Left ventricle myocardium inferior (tissue), 1 donor: ENCODE measurements at places on chromosomes 12 and 14.

DNA sequence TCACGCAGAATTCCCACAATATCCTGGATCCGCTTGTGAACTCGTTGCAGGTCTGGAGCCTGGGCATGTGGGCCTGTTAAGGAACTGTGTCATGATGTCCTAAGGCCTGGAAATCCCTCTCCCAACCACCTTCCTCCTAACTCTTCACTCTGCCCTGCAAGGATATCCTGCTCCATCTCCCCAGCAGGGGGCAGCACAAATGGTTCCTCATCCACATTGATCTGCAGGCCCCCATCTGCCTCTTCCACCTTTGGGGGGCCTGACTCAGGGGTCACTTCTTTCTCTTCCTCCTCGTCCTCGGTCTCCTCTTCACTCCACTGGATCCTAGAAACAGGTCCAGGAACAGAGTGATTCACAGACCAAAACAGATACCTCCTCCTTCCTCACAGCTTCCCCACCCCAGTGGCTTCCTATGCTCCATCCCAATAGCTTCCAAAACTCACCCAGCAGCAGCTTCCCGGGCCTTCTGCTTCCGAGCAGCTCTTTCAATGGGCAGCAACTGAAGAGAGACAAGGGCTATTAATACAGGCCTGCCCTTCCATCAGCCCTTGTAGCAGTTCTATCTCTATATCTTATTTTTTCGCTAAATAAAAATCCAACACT lies 4.5 kb downstream of the NOP2 start:
- DNase-seq = no peak

GRCh38 chr12:52081263-52081733 lies 1.8 kb downstream of the SMIM41 start:
- DNase-seq = no peak

- DNase-seq = no peak
These were observed 13.8 kb downstream of the KITLG start for GRCh38 chr12:88566430-88566829.

DNA sequence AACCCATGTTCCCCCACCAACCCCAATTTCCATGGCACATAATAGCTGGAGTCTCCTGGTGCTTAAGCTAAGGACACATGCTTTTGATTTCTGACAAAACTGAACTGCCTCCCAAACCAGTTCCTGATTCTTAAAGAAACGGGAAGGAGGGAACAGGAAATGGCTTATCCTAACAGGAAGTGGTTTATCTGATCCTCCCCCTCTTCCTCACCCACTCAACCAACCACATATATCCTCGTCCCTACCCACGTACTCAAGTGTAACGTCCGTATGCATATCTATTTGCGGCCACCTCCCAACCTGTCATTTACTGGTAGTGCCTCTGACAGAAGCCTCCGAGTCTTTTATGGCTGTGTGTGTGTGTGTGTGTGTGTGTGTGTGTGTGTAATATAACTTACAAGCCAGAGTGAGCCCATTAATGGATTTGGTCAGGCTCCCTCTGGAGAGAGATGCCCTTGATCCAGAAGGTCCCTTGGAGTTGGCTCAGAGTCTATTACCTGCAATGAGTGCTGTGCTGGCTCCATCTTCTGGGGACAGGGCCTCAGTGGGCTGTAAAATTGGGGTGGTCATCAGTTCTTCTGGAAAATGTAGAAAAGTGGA lies 7.7 kb downstream of the DAZAP2 start:
- no peak for DNase-seq

- no peak for DNase-seq
These were observed 544.2 kb downstream of the FOXG1 start for GRCh38 chr14:29310757-29311156.

- DNase-seq = no peak
These were observed 14.4 kb downstream of the EML1 start for GRCh38 chr14:99807413-99808153.

- no peak for DNase-seq
These were observed 51.2 kb downstream of the TESPA1 start for GRCh38 chr12:54933376-54933775.

DNA sequence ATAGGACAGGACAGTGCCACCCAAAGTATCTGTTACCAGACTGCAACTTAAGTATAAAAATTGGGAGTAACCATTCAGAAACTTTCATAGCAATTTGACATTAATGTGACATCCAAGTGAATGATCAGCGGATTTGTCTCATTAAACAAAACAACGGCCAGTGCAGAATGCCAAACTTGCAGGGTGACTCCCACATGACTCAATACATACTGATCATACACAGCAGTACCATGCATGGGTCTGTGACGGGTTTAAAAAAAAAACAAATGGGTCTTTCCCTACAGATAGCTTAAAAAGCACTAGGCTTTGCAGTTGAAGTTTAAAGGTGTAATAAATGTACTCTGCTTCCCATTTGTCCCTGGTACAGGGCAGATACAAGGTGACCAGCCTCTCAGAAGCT lies 116.6 kb downstream of the SLC35F4 start:
- no peak for DNase-seq

- no peak for DNase-seq
These were observed 228.4 kb upstream of the FLRT2 start for GRCh38 chr14:85301506-85301905.

GRCh38 chr12:52266514-52266913 lies 7.9 kb upstream of the KRT86 start:
- no peak for DNase-seq

DNA sequence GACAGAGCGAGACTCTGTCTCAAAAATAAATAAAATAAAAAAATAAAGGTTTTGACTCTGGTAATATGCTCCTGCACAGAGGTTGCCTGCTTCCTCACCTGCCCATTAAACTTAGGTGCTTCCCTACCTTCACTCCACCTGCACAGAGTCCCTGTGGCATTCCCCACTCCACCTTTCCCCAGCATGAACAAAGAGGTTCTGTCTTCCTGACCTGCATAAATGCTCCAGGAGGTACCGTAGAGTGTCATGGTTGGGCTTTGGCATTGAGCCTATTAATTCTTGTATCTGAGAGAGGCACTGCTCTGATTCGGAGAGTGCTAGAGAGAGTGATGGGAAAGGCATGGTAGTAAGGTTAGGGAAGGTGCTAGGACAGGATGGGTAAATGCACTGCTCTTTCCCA lies 6.3 kb downstream of the ARHGAP9 start:
- DNase-seq = no peak

DNA sequence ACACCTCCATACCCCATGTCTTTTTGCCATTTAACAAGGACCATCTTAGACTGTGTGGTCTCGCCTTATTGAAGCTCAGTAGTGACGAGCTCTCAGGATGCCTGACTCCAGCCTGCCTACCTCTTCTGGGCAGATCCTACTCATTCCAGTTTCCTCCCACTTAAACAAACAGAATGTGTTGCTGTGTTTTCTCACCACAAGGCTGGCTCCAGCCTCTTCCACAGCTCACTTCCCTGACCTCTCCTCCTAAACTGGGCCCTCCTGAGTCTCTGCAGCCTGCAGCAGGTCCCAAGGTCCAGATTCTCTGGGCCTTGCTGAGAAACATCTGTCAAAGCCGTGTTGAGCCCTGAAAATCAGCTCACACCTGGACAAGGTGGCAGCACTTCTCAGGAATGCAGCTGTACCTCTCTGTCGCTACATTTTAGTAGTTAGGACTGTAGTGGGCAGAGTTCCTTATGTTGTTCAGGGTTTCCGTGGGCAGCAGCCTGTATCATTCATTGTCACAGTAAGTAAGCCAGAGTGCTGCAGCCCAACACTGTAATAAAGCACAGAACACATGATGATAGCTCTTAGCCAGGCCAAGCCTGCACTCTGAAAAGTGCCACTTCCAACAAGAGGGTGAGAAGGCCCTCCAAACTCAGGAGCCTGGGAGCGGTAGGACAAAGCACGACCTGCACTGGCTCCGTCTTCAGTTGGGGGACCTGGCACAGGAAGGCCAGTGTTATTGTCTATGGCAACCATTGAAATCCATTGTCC lies 68.5 kb downstream of the NKX2-1 start:
- no peak for DNase-seq

DNA sequence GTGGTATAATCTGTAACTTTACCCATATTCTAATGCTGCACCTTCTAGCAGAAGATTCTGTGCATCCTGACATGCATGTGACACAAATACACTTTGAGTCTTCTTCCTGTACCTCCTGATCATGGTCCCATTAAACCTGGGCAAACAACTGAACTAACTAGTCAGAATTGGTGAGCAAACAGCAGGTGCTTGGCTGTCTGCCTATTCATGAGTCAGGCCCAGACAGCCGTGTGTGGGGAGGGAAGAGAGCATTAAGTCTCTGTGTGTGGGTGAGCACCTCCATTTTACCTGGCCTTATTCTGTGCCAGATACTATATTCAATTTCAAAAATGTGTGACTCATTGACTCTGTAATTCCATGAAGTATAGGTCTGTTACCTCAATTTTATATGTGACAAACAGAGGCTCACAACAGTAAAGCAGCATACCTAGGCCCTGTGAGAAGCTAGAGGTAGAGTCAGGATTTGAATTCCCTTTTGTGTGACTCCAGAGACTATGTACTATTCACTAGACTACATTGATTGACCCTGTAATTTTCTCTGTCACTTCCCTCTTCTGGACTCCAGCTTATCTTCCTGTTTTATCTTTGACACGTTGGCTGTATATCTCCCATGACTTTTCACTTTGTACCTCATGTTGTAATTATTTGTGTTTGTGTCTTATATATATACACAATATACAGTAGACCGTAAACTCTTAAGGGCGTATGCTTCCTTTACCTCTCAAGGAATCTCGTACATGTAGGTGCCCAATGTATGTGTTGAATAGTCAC lies 32.2 kb downstream of the SUSD6 start:
- no peak for DNase-seq

DNA sequence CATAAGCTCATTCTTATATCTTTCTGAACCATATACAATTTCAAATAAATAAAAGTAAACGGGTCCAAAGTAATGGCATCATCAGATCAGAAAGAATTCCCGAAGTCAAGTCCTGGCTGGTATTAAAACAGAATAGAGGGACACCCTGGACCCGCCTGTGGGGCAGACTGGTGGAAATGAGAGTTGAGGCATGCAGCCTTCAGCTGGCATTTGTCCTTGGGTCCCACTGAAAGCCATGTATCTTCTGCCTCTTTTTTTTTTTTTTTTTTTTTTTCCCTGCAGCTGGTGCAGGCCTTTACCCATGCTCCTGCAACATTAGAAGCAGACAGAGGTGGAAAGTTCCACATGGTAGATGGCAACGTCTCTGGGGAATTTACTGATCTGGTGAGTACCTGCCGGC lies 9.9 kb downstream of the AHSA1 start:
- no peak for DNase-seq

DNA sequence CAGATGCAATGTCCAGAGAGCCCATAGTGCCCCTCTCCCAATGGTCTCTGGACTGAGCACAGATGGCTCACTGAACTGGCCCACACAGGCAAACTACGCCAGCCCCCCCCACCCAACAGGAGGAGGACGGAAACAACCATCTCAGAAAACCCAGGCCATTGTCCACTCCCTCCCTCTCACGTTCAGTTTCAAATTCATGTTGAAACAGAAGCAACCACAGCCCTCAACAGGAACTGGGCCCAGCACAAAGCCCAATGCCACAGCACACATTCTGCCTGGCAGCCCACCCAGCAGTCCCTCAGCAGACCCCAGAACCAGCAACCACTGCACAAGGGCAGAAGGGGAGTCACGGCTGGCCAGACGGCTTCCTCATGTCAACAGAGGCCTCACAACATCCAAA lies 10.6 kb downstream of the CCDC88C start:
- DNase-seq = no peak

GRCh38 chr12:108313606-108314351 lies 25.3 kb downstream of the CMKLR1 start:
- DNase-seq = no peak

GRCh38 chr14:104240434-104241157 lies 102.2 kb downstream of the KIF26A start:
- DNase-seq = no peak

DNA sequence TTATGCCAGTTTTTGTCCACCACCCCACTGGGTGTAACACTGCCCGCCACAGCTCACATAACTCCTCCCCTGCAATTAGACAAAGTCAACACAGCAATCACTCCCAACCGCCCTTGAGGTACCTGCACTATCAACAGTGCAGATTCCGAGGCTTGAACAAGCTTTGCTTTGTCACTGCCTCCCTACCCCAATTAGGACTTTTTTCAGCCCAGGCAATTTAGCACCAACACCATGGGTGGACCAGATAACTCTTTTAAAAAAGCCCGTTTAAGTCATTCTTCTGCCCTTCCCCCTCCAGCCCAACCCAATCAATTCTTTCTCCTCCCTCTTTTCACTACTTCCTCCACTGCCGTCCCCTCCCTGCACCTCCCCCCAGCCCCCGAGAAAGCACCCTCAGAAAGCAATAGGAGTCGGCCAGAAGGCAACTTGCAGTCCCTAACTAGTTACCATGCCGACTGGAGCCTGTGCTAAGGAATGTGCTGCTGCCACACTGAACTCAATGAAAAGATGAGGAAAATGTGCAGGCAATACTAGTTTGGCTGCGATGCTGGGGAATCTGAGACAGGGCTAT lies 45.7 kb upstream of the OTX2 start:
- DNase-seq = no peak

GRCh38 chr12:105935106-105935505 lies 203.6 kb downstream of the NUAK1 start:
- DNase-seq = no peak

GRCh38 chr14:80037349-80037748 lies 174.0 kb downstream of the DIO2 start:
- no peak for DNase-seq

DNA sequence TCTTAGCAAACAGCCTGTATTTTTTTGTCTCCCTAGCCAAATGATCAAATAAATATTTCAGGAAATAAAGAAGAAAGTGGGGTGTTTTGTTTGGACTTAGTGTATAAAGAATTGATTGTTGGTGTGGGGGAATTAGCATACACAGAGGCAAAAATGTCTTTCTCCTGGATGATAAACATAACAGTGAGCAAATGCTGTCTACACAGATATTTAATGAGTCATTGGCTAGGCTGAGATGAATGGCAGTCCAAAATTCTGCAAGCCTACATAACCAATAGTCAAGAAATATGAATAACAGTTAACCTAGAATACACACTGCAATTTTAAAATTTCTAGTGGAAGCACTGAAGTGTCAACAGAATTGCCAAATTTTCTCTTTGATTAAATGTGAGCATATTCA lies 35.8 kb downstream of the MYF5 start:
- no peak for DNase-seq

DNA sequence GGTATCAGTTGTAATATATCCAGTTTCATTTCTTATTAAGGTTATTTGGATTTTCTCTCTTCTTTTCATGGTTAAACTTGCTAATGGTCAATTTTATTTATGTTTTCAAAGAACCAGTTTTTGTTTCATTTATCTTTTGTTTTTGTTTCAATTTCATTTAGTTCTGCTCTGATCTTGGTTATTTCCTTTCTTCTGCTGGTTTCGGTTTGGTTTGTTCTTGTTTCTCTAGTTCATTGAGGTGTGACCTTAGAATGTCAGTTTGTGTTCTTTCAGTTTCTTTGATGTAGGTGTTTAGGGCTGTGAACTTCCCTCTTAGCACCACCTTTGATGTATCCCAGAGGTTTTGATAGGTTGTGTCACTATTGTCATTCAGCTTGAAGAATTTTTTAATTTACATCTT lies 145.6 kb upstream of the SLCO1B1 start:
- no peak for DNase-seq

GRCh38 chr12:20474443-20474842 lies 106.1 kb downstream of the PDE3A start:
- no peak for DNase-seq

- DNase-seq = no peak
These were observed 51.5 kb upstream of the SLC2A13 start for GRCh38 chr12:40157336-40157735.
